ENCODE measurements at places on chromosomes 7 and 10.
A peak's percentile ranks its signal among the peaks of the same experiment; 100 is the strongest.

- no peaks in the 10 kb centered on the region for H3K4me1 ChIP-seq
- H3K27me3 ChIP-seq, result no peaks in the 10 kb centered on the region
- H3K27ac ChIP-seq, result no peak overlapping the region
- no peaks in the 10 kb centered on the region for H3K36me3 ChIP-seq
- H3K4me3 ChIP-seq, result no peak overlapping the region
These were observed 176.5 kb downstream of the EBF3 start for GRCh38 chr10:129787557-129787956.

DNA sequence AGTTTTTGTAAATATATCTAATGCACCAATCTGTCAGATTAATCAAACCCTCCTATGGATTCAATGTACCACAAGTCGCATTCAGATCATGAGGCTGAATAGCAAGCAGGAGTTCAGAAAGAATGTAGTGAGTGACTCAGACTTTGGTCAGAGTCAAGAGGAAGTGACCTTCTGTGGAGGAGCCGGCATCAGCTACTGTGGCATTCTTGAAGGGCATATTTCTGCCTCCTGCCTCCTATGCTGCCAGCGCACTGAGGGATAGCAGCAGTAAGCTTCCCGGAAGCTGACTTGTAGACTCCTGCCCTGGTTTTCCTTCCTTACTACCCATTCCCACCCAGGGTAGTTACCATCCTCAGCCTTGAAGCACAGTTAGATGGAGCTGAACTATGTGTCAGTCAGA is 867.5 kb downstream of the NRG3 start:
- no peak for DNase-seq
- no peak overlapping the region for H3K4me3 ChIP-seq
- no peaks in the 10 kb centered on the region for H3K4me1 ChIP-seq
- no peak overlapping the region for H3K27ac ChIP-seq

GRCh38 chr7:65269150-65269856 is 104.4 kb upstream of the ZNF92 start:
- H3K4me3 ChIP-seq, result peak overlapping the region; percentile 30
- H3K4me1 ChIP-seq, result peaks cover 13% of the 10 kb centered on the region
- H3K27ac ChIP-seq, result no peak overlapping the region

DNA sequence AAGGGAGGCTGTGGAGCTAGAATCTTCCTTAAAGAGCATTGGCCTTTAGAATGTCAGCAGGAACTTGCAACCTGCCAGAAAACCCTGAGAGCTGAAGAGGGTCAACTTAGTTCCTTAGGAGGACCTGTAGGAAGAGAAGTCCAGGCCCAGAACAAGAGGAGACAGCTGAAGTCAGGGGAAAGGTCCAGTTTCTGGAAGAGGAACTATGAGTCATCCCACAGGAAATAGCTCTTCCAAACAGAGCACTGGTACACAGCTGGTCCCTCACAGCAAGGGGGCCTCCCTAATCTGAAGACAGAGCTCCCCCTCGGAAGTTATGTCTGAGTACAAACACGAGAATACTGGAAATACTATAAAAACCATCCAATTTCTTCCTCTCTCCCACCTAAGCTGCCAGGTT is 98.9 kb downstream of the HERPUD2 start:
- H3K27ac ChIP-seq, result no peak overlapping the region
- no peaks in the 10 kb centered on the region for H3K36me3 ChIP-seq
- DNase-seq, result no peak
- no peaks in the 10 kb centered on the region for H3K27me3 ChIP-seq
- no peaks in the 10 kb centered on the region for H3K4me1 ChIP-seq

DNA sequence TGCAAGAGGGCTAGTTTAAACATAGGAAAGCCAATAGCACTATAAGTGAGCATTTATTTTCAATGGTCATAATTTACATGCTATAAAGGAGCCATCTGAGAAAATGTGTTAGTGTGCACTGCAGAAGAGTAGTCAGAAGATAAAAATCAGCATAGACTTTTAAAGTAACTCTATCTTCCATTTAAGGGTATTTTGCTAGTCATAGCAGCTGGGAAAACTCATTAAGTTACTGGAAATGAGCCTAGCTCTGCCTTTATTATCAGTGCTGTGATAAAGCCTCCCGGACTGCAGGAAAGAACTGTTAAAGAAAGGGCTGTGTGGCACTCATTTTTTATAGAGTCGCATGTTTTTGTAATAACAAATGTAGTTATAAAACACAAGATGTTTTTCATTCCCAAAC is 825.8 kb upstream of the POM121L12 start:
- H3K4me1 ChIP-seq, result no peaks in the 10 kb centered on the region
- DNase-seq, result no peak
- H3K27me3 ChIP-seq, result no peaks in the 10 kb centered on the region
- no peak overlapping the region for H3K4me3 ChIP-seq

DNA sequence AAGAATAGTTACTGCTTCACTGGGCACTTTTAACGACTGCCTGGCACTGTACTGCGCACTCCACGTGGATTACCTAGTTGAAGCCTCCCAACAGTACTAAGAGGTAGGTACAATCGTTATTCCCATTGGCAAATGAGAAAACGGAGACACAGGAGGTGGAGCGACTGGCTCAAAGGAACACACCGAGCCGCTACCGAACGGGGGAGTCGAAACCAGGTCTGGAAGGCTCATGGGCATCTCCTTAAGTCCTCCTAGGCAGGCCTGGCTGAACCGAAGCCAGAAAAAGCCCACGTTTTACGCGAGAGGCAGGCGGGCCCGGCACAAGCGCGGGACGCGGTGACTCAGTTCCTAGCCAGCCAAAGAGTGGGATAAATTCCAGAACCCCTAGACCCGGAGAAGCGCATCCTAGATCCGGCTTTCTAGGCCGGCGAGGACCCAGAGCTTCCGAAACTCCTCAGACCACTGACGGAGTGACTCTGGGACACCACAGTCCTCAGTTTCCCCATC is 472 bp downstream of the PDAP1 start:
- H3K4me1 ChIP-seq, result peaks cover 58% of the 10 kb centered on the region
- DNase-seq, result no peak
- peak overlapping the region; percentile 93 for H3K27ac ChIP-seq
- no peaks in the 10 kb centered on the region for H3K27me3 ChIP-seq

DNA sequence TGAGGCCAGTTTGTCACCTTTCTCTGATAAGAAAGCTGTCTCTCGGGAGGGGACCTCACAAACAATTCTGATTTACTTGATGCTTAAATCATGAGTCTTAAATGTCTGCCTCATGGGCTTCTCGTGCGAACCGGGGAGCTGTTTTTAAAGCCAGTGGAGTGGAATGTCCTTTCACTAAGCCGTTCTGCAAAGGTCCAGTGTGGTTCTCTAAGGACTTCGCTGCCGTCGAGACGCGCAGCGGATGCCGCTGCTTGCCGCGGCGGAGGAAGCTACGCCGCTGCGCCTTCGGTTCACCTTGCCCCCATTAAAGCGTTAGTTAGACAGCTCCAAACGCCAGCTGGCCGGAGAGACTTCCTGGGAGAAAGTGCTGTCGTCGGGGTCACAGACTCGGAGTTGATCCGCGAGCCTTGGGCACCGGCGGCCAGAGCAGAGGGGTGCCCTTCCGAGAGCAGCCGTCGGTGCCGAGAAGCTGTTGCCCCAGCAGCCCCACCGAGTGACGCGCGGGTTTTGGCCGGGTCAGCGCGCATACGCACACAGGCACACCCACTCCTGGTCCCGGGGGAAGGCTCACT is 1.3 kb upstream of the HMX3 start:
- no peak for DNase-seq
- peaks cover 54% of the 10 kb centered on the region for H3K4me1 ChIP-seq
- no peak overlapping the region for H3K4me3 ChIP-seq

GRCh38 chr10:107275806-107276205 is 111.3 kb upstream of the SORCS1 start:
- DNase-seq, result no peak
- H3K4me1 ChIP-seq, result no peaks in the 10 kb centered on the region
- H3K4me3 ChIP-seq, result no peak overlapping the region
- no peaks in the 10 kb centered on the region for H3K27me3 ChIP-seq
- H3K36me3 ChIP-seq, result no peaks in the 10 kb centered on the region

- peak overlapping the region; percentile 80 for H3K27ac ChIP-seq
- H3K4me1 ChIP-seq, result peaks cover 8% of the 10 kb centered on the region
- DNase-seq, result no peak
- H3K4me3 ChIP-seq, result no peak overlapping the region
- H3K36me3 ChIP-seq, result no peaks in the 10 kb centered on the region
- H3K27me3 ChIP-seq, result no peaks in the 10 kb centered on the region
These were observed 220.8 kb upstream of the CELF2 start for GRCh38 chr10:10796774-10797415.

- no peak overlapping the region for H3K4me3 ChIP-seq
- peak overlapping the region; percentile 45 for H3K27ac ChIP-seq
- DNase-seq, result no peak
- no peaks in the 10 kb centered on the region for H3K27me3 ChIP-seq
These were observed 493.4 kb downstream of the TNS3 start for GRCh38 chr7:47088329-47089067.

GRCh38 chr7:98745722-98746318 is 124.0 kb downstream of the TMEM130 start:
- H3K4me3 ChIP-seq, result no peak overlapping the region
- H3K27me3 ChIP-seq, result no peaks in the 10 kb centered on the region
- H3K27ac ChIP-seq, result no peak overlapping the region
- no peaks in the 10 kb centered on the region for H3K36me3 ChIP-seq
- DNase-seq, result no peak

DNA sequence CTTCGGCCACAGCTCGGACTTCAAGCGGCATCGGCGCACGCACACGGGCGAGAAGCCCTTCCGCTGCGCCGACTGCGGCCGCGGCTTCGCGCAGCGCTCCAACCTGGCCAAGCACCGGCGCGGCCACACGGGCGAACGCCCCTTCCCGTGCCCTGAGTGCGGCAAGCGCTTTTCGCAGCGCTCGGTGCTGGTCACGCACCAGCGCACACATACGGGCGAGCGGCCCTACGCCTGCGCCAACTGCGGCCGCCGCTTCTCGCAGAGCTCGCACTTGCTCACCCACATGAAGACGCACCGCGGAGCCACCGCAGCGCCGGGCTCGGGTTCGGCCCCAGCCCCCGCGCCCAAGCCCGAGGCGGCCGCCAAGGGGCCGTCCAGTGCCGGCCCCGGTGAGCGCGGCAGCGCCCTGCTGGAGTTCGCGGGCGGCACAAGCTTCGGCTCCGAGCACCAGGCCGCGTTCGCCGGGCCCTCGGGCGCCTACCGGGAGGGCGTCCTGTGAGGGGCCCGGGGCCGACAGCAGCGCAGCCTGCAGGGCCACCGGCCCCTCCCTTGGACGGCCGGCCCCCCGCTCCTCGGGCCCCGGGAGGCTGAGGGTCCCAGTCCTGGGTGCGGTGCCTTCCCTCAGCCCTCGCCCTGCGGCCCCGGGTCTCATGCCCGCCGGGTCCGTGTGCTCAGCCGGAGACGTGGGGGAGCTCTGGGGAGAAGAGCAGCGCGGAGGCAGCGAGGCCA is 17.2 kb downstream of the ZNF316 start:
- no peak overlapping the region for H3K4me3 ChIP-seq
- no peaks in the 10 kb centered on the region for H3K27me3 ChIP-seq
- peaks cover 45% of the 10 kb centered on the region for H3K36me3 ChIP-seq
- H3K27ac ChIP-seq, result no peak overlapping the region
- peaks cover 3% of the 10 kb centered on the region for H3K4me1 ChIP-seq

DNA sequence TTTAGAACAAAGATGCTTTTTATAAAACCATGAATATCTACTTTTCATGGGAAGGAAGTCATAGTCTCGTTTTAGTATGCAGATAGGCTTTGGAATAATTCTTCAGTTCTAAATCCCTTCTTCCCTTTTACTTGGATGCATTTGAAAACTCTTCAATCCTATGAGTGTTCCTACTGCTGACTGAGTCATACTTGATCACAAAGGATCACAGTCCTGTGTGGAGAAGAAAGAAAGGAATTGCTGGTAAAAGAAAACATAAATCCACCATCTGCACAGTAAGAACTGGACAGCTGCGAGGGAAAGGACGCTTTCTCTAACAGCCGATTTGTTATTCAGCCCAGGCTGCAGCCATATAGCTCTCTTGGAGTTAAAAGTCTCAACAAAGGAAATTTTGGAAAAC is 209.9 kb downstream of the SEMA3E start:
- H3K4me1 ChIP-seq, result no peaks in the 10 kb centered on the region
- H3K27ac ChIP-seq, result no peak overlapping the region
- H3K4me3 ChIP-seq, result no peak overlapping the region
- DNase-seq, result no peak
- H3K36me3 ChIP-seq, result no peaks in the 10 kb centered on the region

- H3K27ac ChIP-seq, result no peak overlapping the region
- no peak for DNase-seq
- H3K4me1 ChIP-seq, result peaks cover 18% of the 10 kb centered on the region
- no peaks in the 10 kb centered on the region for H3K36me3 ChIP-seq
These were observed 732.8 kb downstream of the ZWINT start for GRCh38 chr10:55628260-55628701.

- H3K27me3 ChIP-seq, result no peaks in the 10 kb centered on the region
- no peaks in the 10 kb centered on the region for H3K36me3 ChIP-seq
- no peak for DNase-seq
- no peak overlapping the region for H3K27ac ChIP-seq
- H3K4me1 ChIP-seq, result peaks cover 34% of the 10 kb centered on the region
These were observed 14.3 kb downstream of the NOD1 start for GRCh38 chr7:30464231-30464671.

DNA sequence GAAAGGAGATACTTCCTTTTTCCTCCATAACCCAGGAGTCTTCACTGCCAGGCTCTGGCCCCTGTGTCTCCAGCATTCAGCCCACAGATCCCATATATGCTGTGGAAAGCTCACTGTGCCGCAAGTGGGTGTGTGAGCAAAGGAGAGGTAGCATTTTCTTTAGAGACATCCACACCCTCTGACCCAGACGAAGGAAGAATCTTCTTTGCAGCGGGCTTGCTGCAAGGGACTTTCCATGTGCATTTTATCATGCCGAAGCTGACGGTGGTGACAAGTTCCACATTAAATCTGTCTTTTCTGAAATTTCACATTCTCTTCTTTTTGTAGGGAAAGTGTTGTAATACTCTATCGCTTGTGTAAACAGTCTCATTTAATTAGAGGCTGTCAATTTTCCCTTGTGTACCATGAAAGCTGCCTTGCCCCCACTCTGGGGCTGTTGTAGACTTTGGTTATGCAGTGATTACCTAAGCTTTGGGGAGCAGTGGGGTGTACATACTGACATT is 409.5 kb downstream of the SUGCT start:
- no peaks in the 10 kb centered on the region for H3K36me3 ChIP-seq
- no peak overlapping the region for H3K27ac ChIP-seq
- no peak overlapping the region for H3K4me3 ChIP-seq
- no peak for DNase-seq
- H3K4me1 ChIP-seq, result peaks cover 18% of the 10 kb centered on the region
- H3K27me3 ChIP-seq, result no peaks in the 10 kb centered on the region

- H3K27me3 ChIP-seq, result no peaks in the 10 kb centered on the region
- no peak overlapping the region for H3K4me3 ChIP-seq
- no peak overlapping the region for H3K27ac ChIP-seq
- no peaks in the 10 kb centered on the region for H3K36me3 ChIP-seq
- no peaks in the 10 kb centered on the region for H3K4me1 ChIP-seq
These were observed 379.8 kb downstream of the GRID1 start for GRCh38 chr10:85986777-85987176.

DNA sequence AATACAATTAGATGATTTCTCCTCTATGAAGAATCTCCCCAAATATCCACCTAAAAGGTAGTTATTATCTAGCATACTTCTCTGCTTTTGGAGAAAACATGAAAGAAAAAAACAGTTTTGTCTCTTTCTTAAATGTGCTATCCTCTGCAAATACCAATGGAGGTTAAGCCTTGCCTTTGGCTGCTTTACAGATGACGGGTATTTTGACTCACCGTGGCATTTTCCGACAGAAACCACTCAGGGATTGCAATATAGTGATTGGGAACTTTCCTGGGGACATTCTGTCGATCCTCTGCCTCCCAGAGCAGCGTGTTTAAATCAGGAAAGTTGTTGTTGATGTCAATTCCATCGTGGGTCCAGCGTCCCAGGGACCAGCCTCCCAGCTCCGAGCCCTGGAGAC is 100.6 kb downstream of the GPR26 start:
- H3K27ac ChIP-seq, result no peak overlapping the region
- no peak for DNase-seq
- no peaks in the 10 kb centered on the region for H3K36me3 ChIP-seq
- H3K4me3 ChIP-seq, result no peak overlapping the region
- no peaks in the 10 kb centered on the region for H3K27me3 ChIP-seq

Measured in vagina (tissue), 2 donors.